ENCODE measurements at places on chromosomes 12 and 14. TPM values are rescaled to one million over a fixed set of nuclear protein-coding genes. Genes with fewer than 3 reads are reported as not detected.

- H3K27ac ChIP-seq = no peak overlapping the region
- peaks cover 13% of the 10 kb centered on the region for H3K4me1 ChIP-seq
- no peaks in the 10 kb centered on the region for H3K36me3 ChIP-seq
- DNase-seq = no peak
- H3K4me3 ChIP-seq = no peak overlapping the region
Observed at GRCh38 chr12:210277-211141, 3.4 kb downstream of the SLC6A12 start.

DNA sequence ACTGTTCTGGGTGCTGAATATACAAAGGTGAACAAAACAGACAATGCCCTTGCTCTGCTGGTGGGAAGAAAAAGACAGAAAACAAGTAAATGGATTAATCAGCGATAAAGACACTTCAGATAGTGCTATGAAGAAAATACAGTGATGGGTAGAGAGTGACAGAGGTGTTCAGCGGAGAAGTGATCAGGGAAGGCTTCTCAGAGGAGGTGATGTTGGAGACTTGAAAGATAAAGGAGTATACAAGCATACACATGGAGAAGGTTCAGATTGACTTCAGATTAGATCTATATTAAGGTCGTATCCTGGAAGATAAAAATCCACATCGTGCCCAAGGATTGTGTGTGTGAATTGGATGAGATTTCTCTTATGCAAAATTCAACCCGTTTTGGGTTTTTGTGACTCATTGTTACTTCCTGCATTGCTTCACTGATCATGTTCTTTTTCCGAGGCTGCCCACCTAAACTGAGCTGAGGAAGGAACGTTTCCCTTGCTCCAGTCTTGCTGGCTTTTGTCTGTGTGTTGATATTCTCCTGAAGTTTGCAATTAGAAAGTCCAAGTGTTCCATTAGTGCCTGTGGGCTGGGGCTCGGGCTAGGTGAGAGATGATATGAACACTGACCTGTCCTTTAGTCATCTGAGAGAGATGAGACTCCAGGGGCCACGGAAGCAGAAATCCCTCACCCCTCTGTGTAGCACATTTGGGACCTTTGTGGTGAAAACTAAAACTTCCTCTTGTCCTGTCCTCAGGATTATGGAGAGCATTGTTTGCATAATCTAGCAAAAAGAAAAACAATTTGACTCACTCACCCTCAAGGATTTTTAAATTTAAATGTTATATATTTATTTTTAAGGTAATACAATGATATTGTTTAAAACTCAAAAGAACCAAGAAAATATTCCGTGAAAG, 27.6 kb downstream of the PLXNC1 start:
- H3K4me1 ChIP-seq = peaks cover 23% of the 10 kb centered on the region
- no peak for DNase-seq
- H3K36me3 ChIP-seq = peaks cover 1% of the 10 kb centered on the region
- H3K4me3 ChIP-seq = no peak overlapping the region

GRCh38 chr12:84756961-84757360, 155.6 kb downstream of the SLC6A15 start:
- no peak overlapping the region for H3K4me3 ChIP-seq
- no peaks in the 10 kb centered on the region for H3K36me3 ChIP-seq
- no peak for DNase-seq
- no peaks in the 10 kb centered on the region for H3K27me3 ChIP-seq

DNA sequence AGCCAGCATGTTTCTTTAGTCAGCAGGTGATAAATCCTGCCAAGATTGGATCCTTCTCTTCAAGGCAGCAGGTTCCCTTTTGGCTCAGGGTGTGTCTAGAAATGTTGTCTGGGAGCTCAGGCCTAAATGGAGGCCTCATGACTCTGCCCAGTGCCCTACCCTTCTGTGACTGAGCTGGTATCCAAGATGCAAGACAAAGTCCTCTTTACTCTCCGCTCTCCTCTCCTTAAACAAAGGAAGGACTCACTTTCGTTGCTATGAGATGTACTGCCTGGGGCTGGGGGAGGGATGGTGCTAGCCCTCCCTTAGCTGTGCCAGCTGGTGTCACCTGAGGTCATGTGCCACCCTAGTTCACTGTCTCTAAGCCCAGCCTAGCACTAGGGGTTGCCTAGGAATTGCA, 13.8 kb upstream of the TMPRSS12 start:
- H3K4me3 ChIP-seq = no peak overlapping the region
- H3K36me3 ChIP-seq = no peaks in the 10 kb centered on the region
- H3K4me1 ChIP-seq = peaks cover 6% of the 10 kb centered on the region
- no peak overlapping the region for H3K27ac ChIP-seq
- H3K27me3 ChIP-seq = no peaks in the 10 kb centered on the region
- DNase-seq = no peak

PMCH gene
- not detected for total RNA-seq
